ENCODE measurements at places on chromosomes 12 and 14.

GRCh38 chr12:536751-537245, 77.1 kb downstream of the B4GALNT3 start:
- DNase-seq, result no peak

DNA sequence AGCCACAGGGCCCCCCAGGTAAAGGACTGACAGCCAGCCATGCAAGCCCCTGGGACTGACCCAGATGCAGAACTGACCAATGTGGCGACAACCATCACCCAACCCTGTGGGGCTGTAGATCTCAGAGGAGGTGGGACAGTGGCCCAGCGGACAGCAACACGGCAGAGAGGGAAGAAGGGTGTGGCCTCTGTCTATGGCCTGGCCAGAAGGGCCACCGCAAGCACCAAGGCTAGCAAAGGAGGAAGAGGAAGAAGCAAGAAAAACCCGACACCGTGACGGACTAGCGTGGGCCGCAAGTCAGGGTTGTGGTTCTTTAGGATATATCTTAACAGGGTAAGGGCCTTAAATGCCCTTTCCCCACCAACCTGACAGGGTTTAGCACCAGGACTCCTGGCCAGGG, 71.2 kb downstream of the ITPK1 start:
- no peak for DNase-seq

GRCh38 chr14:104085889-104086201, 345 bp downstream of the ASPG start:
- no peak for DNase-seq

GRCh38 chr12:57103856-57104255, 7.3 kb downstream of the STAT6 start:
- DNase-seq, result no peak

- no peak for DNase-seq
Measured at GRCh38 chr12:11650286-11651281, 1.1 kb downstream of the ETV6 start.

- no peak for DNase-seq
Measured at GRCh38 chr12:100871195-100871734, 76.7 kb downstream of the ANO4 start.

- DNase-seq, result no peak
Measured at GRCh38 chr14:24920265-24921075, 129.5 kb downstream of the STXBP6 start.

- no peak for DNase-seq
Measured at GRCh38 chr14:68841016-68841809, 48.3 kb upstream of the ZFP36L1 start.

DNA sequence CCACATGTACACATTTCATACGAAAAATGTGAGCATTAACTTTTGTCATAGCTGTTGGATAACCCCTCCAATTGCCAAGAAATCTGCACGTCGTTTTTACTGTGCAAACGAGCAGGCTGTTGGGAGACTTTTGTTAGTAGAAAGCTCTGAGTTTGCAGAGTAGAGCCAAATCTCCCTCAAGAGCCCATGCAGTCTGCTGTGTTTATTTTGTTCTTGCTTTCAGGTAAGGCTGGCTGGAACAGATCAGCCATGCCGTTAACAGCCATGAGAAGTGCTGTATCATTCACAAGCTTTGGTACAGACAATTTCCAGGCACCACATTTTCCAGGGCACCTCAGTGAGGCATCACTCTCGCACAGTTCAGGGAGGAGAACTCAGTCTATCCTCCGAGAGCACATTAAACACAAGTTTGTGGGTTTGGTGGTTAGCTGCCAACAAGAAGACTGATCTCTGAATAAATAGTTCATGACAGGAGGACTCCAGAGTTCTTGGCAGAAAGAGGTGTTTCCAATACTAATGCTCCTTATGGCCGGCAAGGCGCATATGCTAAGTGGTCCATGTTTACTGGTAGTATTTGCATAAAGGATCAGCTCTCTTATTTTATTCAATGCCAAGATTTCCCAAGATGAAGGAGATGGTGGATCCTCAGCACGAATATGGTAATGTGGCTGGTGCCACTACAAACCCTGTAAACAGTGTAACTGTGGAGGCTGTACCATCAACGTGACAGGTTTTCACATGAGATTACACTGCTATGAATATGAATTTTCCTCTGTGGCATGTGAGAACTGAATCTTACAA, 30.3 kb upstream of the PELI2 start:
- no peak for DNase-seq

DNA sequence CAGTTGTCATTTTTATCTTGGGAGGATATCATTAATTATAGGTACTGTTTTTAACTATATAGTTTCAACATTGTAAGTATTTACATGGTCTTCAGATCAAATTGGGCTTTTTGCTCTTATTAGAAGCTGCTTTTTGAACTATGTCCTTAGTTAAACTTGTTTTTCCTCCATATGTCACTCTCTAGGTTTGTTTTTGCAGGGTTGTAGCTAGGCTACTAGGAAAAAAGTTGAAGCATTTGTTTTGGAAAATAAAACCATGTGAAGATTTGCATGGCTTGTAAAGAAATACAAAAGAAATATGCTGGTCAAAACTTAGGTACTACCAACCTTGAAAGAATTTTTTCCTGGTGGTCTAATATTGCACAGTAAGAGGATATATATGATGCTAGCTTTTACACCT, 3.4 kb downstream of the ARID2 start:
- no peak for DNase-seq

DNA sequence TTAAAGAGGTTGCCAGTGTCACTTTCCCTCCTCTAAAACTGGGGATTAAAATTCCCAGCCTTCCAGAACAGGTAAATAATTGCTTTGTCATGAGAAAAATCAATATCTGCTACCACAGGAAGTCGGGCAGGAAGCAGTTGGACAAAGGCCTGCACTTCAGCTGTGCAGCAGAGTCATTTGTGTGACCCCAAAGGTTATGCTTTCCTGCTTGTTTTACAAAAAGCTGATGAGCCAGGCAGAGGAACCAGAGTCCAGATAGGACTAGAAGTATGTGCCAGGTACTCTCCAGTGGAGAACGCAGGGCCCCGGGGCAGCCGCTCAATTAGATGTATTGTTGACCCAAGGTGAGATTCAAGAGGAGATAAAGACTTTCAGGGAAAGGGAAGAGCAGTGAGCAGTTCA, 117.1 kb upstream of the FRMD6 start:
- no peak for DNase-seq

DNA sequence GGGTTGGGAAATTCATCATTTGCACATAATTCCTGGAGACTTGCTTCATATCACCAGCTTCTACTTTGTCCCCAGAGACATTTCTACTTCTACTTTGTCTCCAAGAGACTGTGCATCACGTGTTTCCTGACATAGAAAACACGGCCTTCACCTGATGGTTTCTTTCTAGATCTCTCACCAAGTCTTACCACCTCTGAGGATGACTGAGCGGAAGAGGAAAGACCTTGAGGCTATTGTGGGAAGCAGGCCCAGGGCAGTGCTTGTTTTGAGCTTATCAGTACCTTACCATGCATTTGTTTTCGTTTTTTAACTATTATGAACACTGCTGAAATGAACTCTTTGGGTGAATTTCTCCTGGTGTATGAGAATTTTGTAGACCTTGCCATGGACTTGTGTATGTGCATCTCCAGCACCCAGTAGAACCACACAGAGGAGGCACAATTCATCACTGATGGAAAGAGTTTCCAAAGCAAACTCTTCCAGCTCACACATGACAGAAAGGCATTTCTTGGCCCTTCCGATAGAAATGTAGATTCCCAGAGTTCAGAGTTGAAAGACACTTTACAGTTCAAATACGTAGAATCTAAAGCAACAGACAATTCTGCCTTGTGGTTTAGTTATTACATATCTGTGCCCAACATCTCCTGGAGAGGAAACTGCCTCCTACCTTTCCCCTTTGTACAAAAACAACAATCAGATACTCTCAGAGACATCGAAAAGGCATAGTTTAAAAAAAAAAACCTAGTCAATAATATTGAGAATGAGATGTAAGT, 434.7 kb downstream of the FUT8 start:
- DNase-seq, result peak; percentile 34

- no peak for DNase-seq
Measured at GRCh38 chr12:76265424-76266180, 82.6 kb downstream of the BBS10 start.

GRCh38 chr12:94674051-94674451, 23.7 kb upstream of the TMCC3 start:
- no peak for DNase-seq
